ENCODE measurements at places on chromosomes 12 and 14. TPM values are rescaled to one million over a fixed set of nuclear protein-coding genes. Genes with fewer than 3 reads are reported as not detected.

The RAB5B gene
- total RNA-seq = 46.5 TPM

- DNase-seq = no peak
These were observed 9.2 kb downstream of the KTN1 start for GRCh38 chr14:55589171-55589570.

- DNase-seq = peak; percentile 68
These were observed 1.3 kb upstream of the ARHGEF25 start for GRCh38 chr12:57609781-57610553.

DNA sequence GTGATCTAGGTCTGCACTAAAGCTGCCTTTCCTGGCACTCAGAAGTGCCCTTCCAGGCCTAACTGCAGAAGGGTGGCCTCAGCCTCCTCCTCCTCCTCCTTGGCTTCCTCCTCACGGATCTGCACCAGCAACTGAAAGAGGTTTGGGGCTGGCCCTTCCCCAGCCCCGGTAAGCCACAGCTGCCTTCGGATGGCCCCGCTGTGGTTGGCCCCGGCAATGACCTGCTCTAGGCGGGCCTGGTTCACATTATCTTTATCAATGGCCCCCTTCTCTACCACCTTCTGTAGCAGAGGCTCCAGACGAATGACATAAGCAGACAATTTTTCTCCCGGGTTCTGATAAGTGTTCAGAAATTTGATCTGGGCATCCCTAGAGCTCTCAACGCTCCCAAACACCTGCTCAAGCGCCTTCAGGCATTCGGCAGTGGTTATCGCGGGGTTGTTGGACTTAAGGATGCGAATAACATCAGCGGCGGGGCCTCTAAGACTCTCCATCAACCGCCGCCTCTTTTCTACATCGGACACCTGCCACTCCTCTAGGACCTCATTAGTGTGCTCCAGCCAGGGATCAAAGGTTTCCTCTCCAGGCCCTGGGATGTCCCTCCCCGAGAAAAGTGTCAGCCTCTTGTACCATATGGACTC, 1.5 kb downstream of the PNMA1 start:
- DNase-seq = peak; percentile 61

DNA sequence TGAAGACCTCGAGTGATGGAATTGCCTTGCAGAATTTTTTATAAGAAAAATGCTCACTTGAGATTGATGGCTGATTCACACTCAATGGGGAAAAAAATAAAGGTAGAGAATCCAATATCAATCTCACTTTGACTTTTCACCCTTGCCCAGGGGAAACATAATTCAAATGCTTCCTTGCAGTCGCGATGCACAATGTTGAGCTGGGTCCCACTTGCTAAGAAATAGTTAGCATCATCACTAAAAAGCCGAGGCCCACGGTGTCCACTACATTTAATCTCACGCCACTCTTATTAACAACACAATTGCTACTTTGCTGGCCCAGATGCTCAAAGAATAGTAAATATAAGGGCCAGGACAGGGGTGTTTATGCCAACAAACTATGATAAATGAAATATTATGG, 223.4 kb downstream of the SPTSSA start:
- DNase-seq = no peak

The ACADS gene
- 7.7 TPM for total RNA-seq

GRCh38 chr14:22515929-22516328, 73.1 kb downstream of the DAD1 start:
- DNase-seq = no peak

The SSTR1 gene
- total RNA-seq = 2.3 TPM

The DNAJC22 gene
- 0.10 TPM for total RNA-seq

- DNase-seq = peak; percentile 98
These were observed 23.1 kb downstream of the LLPH start for GRCh38 chr12:66107451-66107915.

- DNase-seq = no peak
These were observed 120.4 kb downstream of the LRRIQ1 start for GRCh38 chr12:85156569-85156968.

- no peak for DNase-seq
These were observed 1.9 kb downstream of the BMP4 start for GRCh38 chr14:53954551-53955228.

The FOXA1 gene
- not detected for total RNA-seq

GRCh38 chr12:106957583-106957982, 1.9 kb downstream of the TMEM263 start:
- no peak for DNase-seq

GRCh38 chr14:61362072-61362750, 40.8 kb downstream of the PRKCH start:
- peak; percentile 22 for DNase-seq

DNA sequence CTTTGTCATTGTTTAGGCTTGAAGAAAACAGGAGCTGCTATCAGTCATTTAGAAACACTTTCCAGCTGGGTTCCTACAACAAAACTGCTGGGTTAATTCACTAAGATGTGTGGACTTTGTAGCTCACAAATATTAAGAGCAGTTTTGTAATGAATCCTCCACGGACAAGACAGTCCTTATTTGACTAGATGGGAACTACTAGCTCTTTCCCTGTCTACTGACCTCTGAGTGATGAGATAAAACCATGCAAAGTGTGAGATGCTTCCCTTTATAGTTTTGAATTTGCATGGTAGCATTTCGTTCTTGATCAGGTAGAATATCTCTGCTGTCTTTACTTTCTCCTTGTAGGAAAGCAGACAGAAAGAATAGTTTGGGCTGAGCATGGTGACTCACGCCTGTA, 72.9 kb upstream of the STXBP6 start:
- DNase-seq = no peak
